ENCODE measurements at places on chromosomes 1 and 21.

- no peak for DNase-seq
These were observed 2.5 kb downstream of the WNT3A start for GRCh38 chr1:228009116-228009827.

GRCh38 chr1:39540504-39541031, 36.0 kb downstream of the PABPC4 start:
- DNase-seq = no peak

DNA sequence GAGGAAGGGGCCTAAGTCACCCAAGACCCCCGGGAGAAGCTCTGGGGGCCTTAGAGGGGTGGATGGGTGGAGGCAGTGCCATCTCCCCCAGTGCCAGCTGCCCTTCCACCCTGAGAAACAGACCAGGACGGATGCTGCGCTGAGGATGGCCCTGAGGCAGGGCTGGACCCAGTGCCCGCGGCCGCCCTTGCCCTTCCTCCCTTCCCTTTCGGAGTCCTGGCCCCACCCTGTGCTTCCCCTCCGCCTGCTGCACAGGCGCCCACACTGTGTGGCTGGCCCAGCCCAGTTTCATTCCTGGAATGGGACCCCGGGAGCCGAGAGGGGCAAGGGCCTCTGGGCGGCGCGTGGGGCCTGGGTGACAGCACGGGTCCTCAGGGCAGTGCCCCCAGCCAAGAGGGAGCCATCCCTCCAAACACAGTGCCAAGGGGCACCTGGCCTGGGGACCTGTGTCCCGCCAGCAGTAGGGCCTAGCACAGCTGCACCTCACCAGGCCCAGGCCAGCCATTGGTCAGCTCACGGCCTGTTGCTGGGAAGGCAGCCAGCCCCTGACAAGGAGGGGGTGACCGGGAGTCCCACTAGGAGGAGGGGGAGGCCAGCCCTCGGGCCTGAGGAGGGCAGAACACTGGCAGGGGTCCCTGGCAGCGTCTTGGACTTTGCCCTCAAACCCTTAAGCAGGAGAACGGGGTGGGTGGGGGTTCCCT, 13.4 kb upstream of the SKI start:
- no peak for DNase-seq

DNA sequence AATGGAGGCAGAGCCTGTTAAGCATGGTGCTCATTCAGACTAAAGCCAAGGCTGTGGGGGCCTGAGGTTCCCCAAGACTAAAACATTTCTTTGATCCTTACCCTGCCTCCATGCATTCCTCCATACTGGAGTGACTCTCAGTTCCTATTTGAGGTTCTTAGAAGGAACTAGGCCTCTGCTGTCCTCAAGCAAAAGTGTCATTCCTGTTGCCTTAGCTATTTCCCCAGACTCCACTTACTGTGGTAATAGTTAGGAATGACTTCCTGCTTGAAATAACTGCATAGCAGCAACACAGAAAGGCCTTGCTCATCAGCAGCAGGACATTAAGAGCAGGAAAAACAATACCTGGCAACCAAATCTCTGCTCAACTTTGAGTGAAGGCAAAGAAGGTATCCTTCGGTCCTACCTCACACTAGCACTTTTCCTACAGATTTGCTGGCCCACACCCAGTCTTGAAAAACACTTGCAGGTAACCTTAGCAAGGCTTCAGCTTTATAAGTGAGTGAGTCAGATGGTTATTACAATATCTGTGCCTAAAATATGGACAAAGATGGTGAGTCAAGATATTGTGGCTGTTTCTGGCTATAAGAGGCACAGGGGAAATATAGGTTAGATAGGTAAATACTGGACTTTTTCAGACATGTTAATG, 14.8 kb downstream of the LRRC41 start:
- DNase-seq = no peak

DNA sequence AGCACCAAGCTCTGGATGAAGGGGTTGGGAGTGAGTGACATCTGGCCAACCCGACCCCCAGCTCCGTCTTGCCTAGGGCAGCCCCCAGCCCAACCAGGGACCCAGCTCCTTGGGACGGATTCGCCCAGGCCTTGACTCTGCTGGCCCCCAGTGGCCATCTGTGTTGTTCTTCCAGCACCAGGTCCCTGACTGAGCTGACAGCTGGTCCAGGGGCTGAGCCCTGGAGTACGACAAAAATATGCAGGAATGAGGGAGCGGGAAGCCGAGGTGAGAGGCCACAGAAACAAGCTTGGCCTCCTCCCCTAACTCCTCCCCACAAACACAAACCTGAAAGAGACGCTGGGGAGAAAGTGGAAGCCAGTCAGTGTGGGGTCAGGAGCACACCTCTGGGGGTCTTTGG, 55.0 kb upstream of the PAX7 start:
- DNase-seq = no peak

DNA sequence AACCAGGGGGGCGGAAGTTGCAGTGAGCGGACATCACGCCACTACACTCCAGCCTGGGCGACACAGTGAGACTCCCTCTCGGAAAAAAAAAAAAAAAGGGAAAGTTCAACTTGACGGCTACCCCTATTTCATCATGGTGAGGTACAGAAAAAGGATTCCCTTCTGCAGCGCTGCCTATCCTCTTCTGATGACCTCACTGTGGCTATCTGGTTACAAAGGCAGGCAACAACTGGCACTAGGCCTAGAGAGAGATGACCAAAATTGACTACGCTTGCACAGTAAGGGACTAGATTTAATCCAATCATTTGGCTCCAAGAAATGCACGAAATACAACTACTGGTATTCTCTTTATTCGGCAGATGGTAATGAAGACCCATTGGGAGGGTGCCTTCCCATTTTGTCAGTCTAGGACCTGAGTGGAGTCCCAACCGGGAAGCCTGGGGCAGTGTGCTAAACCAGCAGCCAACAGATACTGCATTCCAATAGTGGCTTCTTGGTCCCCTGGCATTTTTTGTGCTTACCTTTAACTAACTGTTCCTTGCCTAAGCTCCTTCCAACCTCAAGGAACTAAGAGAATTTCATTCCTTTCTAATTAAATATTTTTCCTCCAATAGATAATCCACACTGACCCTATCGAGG, 36.6 kb downstream of the ITPKB start:
- no peak for DNase-seq

- DNase-seq = no peak
These were observed 72.2 kb upstream of the RALGPS2 start for GRCh38 chr1:178652506-178653490.

DNA sequence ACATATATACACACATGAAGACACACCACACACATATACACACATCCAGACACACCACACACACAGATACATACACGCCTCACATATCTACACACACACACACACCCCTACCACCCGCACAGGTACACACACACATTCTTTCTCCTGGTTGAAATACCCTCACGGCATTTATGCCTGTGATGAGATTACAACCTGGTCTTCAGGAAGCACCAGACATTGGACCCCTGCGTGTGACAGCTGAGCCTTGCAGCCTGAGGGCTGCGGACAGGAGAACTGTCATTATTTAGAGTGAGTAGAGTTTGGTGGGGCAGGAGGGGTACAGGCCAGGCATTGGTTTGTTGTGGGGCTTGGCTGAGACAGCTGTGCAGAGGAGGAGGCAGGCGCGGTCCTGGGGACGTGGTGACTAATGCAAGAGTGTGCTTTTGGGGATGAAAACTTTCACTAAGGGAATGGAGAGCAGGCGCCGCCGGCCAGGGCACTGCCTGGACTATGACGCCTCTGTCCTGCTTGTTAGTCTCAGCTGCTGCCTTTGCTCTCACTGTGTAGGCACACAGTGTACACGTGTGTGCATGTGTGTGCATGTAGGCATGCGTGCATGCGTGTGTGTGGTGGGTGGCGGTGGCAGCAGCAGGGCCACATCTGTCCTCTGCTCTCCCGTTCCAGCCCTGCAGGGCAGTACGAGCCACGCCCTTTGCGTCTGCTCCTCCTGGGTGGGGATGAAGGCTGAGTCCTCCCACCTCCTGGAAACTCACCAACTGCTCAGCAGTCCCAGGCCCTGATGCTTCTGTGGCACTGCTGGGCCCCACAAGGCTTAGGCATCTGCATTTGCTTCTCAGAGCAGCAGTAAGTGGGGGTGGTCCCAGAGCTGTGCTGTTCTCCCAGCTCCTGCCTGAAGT, 57.6 kb downstream of the SPSB1 start:
- no peak for DNase-seq

- DNase-seq = peak; percentile 23
These were observed 363.0 kb downstream of the SETD4 start for GRCh38 chr21:35697321-35697808.

DNA sequence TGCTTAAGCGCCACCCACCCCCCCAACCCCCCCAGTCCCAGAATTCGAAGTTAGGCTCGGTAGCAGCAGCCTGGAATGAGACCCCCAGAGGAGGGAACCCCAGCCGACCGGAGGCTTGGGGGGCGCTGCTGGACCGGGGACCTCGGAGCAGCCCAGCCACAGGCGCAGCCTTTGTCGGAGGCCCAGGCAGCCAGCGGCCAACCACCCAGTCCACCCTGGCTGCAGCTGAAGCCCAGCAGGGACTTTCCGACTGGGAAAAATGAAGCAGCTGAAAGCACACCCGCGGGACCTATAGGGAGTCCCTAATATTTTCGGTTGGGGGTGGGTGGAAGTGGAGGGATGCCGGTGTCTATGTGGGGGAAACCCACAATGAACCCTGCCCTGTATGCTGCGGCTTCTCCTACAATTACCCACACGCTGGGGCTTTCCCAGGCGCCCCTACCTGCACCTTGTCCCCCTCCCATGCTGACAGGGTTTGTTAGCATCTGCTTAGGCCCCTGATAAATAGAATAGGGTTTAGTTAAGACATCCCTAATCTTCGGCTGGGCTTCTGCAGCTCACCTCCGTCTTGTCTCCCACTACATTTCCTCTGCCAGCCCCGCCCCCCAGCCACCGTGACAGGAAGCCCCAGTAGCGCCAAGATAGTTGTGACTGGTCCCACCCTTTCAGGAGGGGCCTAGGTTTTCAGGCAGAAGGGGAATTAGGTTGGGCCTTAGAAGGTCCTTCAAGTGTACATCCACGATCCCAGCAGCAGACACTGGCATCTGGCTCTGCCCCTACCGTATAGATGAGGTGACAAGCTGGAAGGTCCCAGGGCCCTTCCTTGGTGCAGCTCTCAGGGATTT, 838 bp downstream of the CCDC28B start:
- no peak for DNase-seq

- DNase-seq = no peak
These were observed 3.6 kb downstream of the FAM151A start for GRCh38 chr1:54619749-54620148.

GRCh38 chr1:230797942-230798365, 50.8 kb downstream of the CAPN9 start:
- no peak for DNase-seq

- no peak for DNase-seq
These were observed 127.4 kb upstream of the HMGB4 start for GRCh38 chr1:33736496-33736895.

DNA sequence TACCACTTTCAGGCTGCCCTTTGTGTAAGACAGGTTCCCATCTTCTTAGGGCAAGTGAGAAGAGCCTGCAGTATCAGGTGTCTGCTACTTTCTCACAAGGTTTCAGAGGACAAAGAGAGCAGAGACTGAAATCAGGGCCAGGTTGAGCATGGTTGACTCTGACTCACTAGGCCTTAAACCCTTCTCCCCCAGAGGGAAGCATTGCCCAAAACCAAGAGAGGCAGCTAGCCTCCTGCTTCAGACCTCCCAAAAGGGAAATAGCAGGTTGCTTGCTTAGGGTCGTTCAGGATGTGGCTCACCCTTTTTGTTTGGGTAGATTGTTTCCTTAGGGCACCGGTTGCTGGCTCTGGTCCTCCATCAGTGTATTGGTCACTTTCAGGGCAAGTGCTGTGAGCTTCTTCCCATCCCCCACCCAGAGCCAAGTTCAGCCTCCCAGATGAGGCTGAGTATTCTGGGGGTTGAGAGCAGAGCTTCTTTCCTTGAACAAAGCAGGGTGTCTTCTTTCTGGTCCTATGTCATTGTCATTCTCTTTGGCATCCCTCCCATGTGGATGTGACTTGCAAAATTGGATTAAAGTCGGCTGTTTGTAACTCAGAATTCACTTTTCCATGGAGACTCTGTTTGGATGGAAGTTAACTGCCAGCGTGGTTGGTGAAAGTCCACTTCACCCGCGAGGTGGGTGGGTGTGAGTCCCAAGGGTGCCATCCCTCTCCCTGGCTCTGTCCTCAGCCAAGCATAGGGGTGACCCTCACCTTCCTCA, 55.5 kb upstream of the GALNT2 start:
- no peak for DNase-seq
